Astrocyte of the spinal cord (primary cell): ENCODE measurements at places on chromosomes 13 and 19.
A peak's percentile ranks its signal among the peaks of the same experiment; 100 is the strongest.

DNA sequence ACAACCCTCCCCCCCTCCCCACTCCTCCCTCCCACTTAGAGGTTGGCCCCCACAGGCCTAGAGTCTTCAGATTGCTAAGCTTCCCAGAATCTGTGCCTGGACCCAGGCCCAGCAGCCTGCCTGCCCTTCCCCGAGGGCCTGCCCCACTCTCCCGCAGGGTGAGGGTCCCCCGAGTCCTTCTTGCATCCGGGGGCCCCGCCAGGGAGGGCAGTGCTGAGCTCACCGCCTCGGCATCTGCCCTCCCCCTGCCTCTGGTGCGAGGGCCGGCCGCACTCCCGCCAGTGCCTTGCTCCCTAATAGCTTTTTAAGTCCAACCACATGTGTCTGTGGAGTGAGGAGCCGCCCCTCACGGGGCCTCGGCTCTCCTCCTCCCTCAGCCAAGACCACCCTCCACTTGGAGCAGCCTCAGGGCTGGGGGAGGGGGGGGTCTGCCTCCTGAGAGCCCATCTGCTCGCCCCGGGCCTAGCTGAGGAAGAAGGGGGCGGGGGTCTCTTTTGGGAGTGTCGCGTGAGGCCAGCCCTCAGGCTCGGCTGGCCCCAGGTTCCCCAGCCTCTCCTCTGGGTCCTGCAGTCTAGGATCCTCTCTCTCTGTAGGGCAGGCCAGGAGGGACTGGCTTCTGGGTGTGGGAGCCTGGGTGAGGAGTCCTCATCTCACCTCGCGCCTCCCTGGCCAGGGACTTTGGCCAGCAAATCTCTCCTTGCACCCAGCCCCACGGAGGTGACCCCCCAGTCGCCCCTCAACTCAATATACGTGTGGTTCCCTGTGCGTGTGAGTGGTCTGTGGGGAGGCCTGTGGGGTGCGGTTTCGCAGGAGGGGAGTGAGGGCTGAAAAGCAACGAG is 47.2 kb downstream of the LYL1 start:
- DNase-seq = peak; percentile 99

DNA sequence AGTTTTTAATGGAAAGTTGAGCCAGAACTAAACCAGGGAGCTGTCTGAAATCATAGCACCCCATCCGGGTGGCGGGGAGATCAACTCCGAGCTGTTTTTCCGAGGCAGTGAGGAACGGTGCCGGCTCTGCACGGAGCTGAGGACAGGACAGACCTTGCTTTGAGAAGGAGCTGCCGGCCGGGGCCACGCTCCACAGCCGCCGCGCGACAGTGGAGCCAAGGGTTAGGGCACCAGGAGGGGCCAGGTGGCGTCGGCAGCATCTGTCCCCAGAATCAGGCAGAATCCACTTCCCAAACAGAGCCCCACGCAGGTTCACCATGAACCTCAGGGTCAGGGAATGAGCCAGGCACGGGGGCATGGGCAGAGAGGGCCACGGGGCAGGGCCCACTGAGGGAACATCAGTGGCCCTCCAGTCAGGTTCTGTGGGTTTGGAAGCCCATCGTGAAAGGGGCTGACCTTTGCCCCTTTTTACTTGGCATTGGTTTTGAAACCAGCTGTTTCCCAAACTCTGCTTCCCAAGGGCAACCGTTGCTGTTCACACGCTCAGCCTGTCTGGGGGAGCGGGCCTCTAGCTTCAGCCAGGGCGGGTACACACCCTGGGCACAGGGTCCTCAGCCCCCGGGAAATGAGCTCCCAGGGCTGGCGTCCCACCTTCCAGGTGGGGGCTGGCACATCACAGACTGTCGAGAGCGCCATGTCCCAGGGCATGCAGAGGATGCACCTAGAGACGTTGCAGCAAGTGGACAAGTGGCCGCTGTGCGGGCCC is 18.1 kb downstream of the PEX11G start:
- DNase-seq = no peak

DNA sequence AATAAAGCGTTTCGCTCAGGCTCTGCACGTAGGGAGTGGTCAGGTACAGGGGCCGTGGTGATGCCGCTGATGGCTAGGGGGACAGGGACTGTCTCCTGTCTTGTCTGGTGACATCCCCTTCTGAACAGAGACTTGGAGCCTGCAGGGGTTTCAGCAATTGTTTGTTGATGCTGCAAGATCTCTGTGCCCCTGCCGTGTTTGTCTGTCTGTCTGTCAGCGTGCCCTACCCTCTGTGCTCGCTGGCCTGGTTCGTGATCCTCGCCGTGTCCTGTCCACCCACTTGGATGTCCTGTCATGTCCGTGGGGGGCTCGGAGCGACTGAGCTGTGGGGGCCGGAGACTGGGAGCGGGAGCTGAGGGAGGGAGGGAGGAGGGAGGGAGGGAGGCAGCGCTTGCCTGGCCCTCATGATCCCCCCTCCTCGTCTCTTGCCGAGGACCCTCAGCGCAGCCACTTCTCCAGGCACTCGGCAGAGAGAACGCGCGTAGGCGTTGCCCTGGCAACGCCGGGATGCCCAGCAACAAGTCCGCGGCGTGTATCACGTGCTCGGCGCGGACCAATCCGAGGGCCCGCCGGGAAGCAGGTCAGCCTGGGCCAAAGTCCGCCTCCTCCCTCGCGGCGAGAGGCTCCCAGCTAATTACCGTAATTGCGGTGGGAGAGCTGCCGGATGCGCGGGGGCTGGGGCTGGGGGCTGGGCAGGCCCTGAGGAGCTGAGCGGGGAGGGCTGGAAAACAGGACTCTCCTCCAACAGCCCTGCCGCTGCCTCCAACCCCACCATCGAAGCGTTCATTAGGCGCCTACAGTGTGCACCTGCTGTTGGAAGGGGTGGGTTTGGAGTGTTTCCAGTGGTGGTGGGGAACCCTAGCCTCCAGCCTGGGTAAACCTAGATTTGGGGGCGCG is 31.9 kb upstream of the FEM1A start:
- peak; percentile 85 for DNase-seq

GRCh38 chr19:39264306-39265290 is 3.6 kb upstream of the IFNL2 start:
- DNase-seq = no peak

GRCh38 chr19:1062387-1063029 is 4.5 kb upstream of the ARHGAP45 start:
- DNase-seq = no peak

GRCh38 chr13:48393698-48394085 is 19.2 kb downstream of the LPAR6 start:
- no peak for DNase-seq

DNA sequence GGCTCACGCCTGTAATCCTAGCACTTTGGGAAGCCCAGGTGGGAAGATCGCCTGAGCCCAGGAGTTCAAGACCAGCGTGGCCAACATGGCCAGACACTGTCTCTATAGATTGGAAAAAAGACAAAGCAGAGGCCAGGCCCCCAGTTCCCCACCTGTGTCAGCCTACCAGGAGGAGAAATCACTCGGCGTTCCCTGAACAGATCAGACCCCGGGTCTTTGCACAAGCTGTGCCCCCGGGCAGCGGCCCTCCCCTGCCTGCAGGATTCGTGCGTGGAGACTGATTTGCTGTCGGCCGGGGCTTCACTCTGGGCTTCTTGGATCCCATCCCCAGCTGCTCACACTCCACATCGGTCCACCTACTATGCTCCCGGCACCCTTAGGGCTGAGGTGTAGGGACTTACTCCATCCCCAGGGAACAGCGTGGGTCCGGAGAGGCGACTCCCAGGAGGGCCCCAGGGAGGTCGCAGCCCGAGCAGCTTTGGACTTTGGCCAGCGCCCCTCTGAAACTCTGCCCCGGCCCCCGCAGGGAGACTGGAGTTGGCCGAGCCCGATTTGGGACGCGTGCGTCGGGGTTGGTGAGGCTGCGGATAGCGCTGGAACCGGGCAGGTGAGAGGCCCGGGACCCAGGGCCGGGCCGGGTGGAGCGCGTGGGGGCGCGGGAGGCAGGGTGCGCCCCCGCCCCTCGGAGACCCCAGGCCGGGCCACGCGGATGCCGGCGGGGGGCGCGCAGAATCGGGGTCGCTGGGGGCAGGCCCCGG is 515 bp upstream of the EFNA2 start:
- DNase-seq = no peak

DNA sequence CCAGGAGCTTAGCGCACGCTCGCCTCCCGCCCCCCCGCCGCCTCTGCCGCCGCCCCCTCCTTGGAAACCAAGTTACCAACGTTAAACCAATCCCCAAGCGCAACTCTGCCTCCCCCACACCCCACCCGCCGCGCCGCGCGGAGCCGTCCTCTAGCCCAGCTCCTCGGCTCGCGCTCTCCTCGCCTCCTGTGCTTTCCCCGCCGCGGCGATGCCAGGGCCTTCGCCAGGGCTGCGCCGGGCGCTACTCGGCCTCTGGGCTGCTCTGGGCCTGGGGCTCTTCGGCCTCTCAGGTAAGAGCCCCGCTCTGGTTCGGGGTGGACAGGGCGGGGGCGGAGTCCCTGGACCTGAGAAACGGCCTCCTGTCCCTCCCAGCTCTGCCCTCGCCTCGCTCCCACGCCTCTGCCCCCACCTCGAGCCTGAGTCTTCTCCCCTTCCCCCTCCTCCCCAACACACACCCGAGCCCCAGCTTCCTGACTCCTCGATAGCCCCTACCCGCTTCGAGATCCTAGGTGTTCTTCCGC is at the start of gene ICAM5:
TSS of gene ICAM5 (plus strand) at position 117 of the 521 bp plus-strand sequence. CDS start at position 209, 92 bp downstream.
- no peak for DNase-seq

- DNase-seq = no peak
Measured at GRCh38 chr19:33621811-33622504, at the start of gene CHST8. Gene CHST8, plus strand, starts transcription at chr19:33621953. Its CDS starts 67,309 bp downstream, at chr19:33689262.

DNA sequence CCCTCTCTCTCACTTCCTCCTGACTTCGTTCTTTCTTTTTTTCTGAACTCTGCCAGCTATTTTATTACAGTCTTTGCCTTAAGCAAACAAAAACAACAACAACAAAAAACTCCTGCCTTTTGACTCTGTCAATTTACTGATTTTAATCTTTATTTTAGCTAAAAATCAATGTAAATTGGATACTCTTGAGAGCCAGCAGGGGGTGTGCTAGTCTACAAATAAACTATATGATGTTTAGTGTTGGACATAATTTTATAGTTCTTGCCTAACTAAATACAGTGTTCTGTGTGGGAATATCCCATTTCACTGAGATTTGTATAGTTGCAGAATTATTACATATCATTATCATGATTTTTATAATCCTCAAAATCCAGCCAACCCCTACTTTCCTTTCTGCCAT is 1199.9 kb upstream of the SPRY2 start:
- peak; percentile 18 for DNase-seq

GRCh38 chr19:12379732-12380443 is 14.4 kb upstream of the ZNF442 start:
- DNase-seq = no peak

DNA sequence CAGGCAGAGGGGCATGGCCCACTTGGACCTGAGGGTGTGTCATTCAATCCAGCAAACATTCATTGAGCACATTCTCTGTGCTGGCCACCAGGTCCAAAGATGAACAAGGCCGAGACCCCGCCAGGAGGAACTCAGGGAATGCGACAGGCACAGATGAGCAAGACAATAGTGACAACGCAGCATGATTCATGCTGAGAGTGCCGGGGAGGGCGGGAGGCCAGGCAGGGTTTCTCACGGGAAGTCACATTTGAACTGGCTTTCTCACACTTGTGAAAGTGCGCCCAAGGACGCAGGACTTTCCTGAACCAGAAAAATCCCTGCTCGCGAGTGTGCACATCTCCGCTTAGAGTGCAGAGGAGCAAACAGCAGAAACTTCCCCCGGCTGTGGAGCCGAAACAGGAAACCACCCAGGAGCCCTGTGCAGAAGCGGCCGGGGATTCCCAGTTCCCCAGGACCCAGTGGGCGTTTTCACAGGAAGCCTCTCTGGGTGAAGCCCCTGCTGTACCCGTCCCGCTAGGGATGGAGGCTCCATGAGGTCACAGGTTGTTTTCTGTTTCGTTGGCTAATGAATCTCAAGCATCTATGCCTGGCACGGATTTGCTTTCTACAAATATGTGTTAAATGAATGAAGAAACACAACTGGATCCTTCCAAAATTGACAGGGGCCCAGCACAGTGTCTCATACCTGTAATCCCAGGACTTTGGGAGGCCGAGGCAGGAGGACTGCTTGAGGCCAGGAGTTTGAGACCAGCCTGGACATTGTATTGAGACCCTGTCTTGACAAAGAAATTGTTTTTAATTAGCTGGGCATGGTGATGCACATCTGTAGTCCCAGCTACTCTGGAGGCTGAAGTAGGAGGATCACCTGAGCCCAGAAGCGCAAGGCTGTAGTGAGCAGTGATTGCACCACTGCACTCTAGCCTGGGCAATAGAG is 68.4 kb upstream of the TM9SF2 start:
- peak; percentile 42 for DNase-seq

GRCh38 chr13:73521290-73521624 is 462.5 kb downstream of the KLF5 start:
- DNase-seq = no peak

DNA sequence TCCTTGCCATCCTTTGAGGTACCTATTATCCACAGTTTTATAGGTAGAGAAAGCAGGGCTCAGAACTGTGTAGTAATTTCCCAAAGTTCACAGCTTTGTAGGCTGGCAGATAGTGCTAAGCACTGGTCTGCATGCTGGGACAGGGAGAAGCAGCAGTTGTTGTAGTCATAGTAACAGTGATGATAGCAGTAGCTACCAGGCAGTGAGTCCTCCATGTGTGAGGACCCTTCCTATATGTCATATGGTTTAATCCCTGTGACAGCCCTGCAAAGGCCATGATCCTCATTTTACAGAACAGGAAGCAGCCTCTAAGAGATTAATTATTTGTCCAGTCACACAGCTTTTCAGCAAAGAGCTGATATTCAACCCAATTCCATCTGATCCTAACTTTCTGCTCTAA is 21.0 kb downstream of the SERP2 start:
- no peak for DNase-seq

DNA sequence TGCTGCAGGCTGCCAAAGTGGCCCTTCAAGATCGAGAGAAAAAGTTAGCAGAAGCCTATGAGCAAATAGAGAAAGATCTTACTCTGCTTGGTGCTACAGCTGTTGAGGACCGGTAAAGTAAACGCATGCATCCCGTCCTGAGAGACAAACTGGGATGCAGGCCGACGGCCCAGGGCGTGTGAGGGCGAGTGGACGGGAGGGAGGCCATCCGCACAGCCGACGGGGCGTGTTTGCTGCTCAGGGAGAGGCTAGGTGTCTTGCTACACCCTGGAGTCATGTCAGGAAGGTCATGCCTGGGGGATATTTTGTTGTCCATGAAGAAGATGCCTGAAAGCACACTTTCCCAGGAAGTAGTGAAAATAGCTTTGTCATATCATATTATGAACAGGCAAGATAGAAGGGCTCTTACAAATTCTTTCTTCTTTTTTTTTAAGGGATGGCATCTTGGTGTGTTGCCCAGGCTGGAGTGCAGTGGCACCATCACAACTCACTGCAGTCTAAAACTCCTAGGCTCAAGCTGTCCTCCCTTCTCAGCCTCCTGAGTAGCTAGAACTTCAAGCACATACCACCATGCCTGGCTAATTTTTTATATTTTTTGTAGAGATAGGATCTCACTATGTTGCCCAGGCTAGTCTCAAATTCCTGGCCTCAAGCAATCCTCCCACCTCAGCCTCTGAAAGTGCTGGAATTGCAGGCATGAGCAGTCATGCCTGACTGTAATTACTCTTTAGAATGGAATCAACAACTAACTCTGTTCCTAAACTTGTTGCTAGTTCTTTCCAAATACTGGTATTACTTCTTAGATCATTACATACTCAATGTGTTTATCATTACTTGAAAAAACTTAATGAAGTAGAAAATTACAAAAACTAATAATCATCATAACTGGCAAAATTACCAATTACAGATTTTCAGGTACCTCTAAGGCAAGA is 117.6 kb upstream of the MCF2L start:
- DNase-seq = no peak

GRCh38 chr19:38033658-38034491 is 126.9 kb downstream of the SIPA1L3 start:
- DNase-seq = peak; percentile 71
